Suppressor macrophage (primary cell): ENCODE measurements at places on chromosomes 1 and 21.

- no peak for DNase-seq
Measured at GRCh38 chr1:192066202-192066601, 92.1 kb upstream of the RGS18 start.

GRCh38 chr1:45205910-45206721 lies at the start of gene ZSWIM5:
ZSWIM5 (minus strand) TSS chr1:45206605; CDS start chr1:45206350, 255 bp downstream.
- peak; percentile 73 for DNase-seq

DNA sequence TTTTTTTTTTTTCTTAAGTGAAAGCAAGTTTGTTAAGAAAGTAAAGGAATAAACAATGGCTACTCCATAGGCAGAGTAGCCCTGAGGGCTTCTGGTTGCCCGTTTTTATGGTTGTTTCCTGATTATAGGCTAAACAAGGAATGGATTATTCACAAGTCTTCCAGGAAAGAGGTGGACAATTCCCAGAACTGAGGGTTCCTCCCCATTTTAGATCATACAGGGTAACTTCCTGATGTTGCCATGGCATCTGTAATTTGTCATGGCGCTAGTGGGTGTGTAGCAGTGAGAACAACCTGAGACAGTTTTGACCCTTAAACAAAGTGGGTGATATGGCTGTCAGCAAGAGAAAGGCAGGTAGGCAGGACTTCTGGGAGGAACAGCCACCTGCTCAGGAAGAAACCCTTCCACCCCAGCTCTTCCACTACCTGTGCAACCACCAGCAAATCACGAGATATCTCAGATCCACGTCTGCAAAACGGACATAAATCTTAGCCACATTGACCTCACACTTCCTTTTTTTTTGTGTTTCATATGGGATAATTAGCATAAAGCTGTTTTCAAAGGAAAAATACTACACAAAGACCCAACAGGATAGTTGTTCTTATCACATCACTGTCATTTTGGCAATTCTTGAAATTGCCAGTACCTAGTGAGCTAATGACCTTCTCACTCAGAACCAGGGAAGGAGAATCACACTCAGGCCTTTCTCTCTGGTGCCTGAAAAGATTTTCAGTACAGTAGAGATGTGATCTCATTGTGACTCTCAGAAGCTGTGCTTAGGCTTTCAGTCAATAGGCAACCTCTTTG lies 34.8 kb upstream of the DUSP10 start:
- peak; percentile 56 for DNase-seq

- peak; percentile 58 for DNase-seq
Measured at GRCh38 chr1:3170561-3171453, 101.8 kb downstream of the PRDM16 start.

GRCh38 chr1:33367485-33368405 lies 46.8 kb upstream of the A3GALT2 start:
- DNase-seq = peak; percentile 96

- DNase-seq = no peak
Measured at GRCh38 chr1:230375780-230376179, 50.4 kb downstream of the PGBD5 start.

- no peak for DNase-seq
Measured at GRCh38 chr1:208803011-208803811, 559.0 kb upstream of the PLXNA2 start.

DNA sequence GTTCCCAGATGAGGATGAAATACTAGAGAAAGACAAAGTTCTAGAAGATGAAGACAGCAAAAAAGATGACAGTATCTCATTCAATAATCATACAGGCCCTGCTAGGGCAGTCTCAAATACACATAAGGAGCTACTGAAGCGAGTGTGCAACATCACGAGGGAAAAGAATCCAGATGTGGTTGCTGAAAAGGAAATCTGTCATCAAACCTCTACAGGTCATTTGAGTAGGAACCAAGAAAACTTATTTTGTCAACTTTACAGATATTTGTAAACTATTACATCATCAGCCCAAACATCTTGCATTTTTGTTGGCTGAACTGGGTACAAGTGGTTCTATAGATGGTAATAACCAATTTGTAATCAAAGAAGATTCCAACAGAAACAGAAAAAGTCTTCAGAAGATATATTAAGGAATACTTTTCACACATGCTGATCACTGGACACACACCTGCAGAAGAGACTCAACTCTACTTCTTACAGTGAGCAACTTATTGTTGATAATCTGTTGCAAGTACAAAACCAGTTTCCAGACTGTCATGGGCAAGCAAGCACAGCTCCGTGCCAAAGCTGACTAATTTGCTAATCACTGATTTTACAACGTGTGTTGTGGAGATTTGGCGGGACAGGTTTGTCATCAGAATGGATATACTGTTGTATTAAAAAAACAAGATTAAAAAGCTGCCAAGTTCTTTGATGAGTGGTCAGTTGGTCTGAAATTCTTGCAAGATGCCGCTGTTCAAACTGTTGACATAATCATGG lies 42.1 kb downstream of the TRIM33 start:
- no peak for DNase-seq

DNA sequence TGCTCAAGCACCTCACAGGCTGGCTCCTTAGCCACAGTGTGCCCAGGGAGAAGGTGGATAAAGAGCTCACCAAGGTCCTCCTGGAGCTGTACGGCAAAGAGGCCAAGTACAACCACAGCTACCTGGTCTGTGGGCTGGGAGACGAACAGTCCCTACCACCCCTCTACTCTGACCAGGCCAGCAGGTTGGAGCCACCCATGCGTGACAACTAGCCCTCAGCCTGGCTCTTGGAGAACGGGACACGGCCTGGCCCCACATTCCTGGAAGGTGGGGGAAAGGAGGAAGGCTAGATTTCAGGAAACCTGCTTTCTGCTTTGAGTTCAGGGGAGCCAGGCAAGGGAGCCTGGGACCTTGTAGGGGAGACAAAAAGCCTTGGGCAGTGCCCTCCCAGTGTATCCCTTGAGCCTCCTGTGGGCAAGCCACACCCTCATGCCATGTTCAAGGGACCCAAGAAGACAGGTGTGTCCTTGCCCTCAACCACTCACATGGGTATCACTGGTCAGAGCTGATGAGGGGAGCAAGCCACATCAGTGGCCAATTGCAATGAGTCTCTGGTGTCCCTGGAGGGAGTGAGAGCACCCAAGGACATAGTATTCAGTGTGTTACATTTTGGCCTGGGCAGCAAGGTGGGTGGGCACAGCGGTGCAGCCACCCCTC lies 27.6 kb downstream of the LUZP1 start:
- no peak for DNase-seq

GRCh38 chr1:218846181-218846580 lies 327.5 kb upstream of the LYPLAL1 start:
- DNase-seq = no peak

DNA sequence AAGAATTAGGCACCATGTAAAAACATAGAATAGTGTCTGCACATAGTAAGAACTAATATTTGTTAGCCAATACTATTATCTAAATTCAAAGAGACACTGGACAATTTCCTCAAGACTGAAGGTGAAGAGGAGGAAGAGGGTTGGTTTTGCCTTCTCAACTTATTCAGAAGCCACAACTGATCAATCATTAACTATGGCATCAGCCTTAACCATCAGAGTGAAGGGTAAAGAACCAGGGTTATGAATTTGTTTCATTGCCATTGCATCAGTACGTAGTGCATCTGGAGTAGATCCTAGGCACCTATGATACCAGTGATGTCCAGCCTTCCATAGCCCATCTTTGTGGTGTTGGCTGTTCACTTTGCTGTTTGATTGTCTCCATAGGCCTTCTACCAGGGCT lies 421.7 kb upstream of the DEPDC1 start:
- DNase-seq = no peak

DNA sequence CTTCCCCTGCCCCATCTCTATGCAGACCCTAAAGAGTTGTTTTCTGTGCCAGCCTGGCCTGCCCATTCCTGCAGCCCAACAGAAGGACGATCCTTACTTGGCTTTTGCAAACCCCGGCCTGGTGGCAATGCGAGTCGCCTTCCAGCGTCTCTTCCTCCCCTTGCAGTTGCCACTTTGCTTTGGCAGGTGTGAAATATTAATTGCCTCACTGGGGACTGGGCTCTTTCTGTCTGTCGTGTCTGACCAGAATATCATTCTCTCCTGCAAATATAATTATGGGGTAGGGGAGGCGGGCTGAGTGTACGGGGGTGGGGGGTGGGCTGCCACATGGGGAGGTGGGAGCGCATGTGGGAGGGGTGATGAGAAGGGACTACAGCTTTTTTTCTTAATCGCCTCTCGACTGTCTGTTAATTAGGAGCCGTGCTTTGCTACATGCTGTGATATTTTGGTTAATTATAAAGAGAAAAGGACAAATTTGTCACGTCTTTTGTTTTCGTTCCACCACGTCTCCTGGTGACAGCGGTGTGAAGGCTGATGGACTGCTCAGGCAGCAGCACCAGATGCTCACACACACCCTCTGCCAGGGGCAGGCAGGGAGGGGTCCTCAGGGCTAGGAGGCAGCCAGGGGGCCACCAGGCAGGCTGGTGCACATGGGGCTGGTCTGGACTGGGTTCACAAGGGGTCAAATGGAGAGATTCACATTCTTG lies 80.1 kb upstream of the CD34 start:
- DNase-seq = no peak

- DNase-seq = no peak
Measured at GRCh38 chr1:2322065-2322571, 69.2 kb downstream of the MORN1 start.

- DNase-seq = no peak
Measured at GRCh38 chr21:35368326-35368725, 319.2 kb upstream of the RUNX1 start.

- DNase-seq = peak; percentile 40
Measured at GRCh38 chr1:179709841-179710329, 33.2 kb upstream of the FAM163A start.

GRCh38 chr1:174726880-174727585 lies 272.7 kb upstream of the CACYBP start:
- DNase-seq = no peak

- no peak for DNase-seq
Measured at GRCh38 chr1:17549384-17549783, 9.9 kb downstream of the ARHGEF10L start.

DNA sequence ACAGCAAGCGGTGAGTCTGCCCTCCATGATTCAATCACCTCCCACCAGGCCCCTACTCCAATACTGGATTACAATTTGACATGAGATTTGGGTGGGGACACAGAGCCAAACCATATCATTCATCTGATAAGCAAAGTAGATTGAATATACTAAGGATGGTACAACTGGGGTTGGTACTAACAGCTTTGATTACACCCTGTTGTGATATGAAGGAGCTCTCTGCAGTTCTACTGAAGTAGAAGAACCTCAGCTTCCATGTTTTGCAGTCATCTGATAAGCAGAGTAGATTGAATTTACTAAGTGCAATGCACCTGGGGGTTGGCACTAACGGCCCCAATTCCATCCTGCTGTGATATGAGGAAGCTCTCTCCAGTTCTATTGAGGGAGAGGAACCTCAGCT lies 31.1 kb downstream of the RWDD3 start:
- DNase-seq = no peak

GRCh38 chr1:114114185-114115094 lies 39.2 kb downstream of the SYT6 start:
- peak; percentile 71 for DNase-seq

DNA sequence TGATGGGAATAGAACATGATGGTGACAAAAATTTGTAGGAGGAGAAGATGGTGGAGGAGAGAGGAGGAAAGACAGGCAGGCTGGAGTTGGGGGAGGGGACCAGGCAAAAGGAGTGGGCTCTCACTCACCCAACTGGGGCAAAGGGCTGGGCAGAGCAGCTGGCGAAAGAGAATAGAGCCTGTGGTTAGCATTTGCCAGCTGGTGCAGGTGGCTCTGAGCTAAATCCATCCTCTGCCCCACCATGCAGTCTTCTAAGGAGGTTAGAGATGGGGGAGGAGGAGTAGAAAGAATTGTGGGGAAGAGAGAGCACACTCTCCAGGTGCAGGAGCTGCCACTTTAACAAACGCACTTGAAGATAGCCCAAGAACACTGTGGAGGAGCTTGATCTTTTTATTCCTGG lies 27.6 kb upstream of the SLAMF1 start:
- DNase-seq = no peak

DNA sequence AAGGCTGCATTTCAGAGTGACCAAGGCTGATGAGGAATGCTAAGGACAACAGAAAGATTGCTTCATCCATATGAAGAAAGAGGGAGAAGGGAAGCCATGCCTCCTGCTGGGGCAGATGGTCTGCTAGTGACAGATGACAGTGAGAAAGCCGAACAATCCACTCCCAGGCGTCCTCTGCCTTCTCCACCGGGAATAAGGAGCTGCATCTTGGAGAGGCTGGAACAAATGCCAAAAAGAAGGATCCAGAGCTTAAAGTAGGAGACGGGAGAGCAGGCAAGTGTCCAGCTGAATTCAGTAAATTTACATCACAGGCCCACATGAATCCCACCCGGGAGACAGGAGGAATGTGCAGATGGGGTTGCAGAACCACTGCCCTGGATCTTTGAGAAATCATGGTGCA lies 33.4 kb downstream of the DDX20 start:
- DNase-seq = no peak

- DNase-seq = no peak
Measured at GRCh38 chr1:59685666-59686065, 129.1 kb upstream of the HOOK1 start.

GRCh38 chr1:18814425-18814824 lies 45.0 kb downstream of the TAS1R2 start:
- DNase-seq = no peak

- no peak for DNase-seq
Measured at GRCh38 chr1:47727051-47727696, 270.0 kb downstream of the TRABD2B start.

DNA sequence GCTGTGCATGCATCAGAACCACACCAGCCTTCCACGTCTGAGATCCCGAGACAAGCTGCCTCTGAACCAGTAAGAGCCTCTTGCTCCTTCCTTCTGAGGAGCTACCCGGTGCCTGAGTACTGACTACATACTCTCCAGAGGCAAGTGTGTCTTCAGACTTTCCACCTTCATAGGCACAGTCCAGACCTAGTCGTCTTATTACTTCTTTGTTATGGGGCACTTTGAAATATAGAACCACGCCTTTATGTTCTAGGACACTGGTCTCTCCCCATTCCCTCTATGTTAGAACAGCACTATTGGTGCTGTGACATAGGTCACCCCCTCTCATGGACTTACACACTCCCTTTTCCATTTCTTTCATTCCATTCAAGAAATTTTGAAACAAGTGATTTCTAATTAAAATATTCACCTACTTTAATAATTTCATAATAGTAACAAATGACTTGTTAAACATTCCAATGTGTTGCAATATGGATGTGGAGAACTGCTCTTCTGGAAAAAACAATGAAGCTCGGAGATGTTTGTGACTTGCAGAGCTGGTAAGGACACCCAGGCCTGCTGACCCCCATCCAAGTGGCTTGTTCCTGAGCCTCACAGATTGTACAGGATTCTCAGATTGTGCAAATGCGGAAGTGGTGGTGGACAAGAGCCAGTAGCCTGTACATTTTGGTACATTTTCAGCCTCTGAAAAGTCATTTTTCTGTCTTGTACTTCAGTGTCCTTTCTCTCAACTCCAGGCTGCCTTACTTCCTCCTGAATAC lies 76.1 kb upstream of the SIPA1L2 start:
- peak; percentile 40 for DNase-seq

DNA sequence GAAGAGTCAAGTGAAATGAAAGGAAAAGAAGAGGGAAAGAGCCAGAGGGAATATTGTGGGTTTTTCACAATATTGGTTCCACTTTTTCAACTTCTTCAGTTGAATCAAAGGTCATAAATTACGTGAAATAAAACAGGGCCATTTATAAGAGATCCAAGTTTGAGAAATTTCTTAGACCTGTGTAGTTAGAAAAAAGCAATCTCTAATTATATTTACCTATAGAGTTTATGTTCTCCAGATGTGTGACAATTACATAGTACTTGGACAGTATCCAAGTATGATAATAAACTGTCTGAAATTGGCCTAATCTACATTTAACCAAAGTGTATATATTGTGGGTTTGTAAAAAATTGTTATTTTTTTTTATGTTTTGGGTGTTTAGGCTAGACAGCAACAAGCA lies 14.4 kb downstream of the DR1 start:
- DNase-seq = no peak
